ENCODE measurements at places on chromosomes 2 and 18. TPM values are rescaled to one million over a fixed set of nuclear protein-coding genes. Genes with fewer than 3 reads are reported as not detected.

Gene MC4R
- total RNA-seq, result 0.33 TPM

Gene KLHL41
- total RNA-seq, result 5.2 TPM

Gene KLHL14
- 0.24 TPM for total RNA-seq

Gene WNT6
- 0.14 TPM for total RNA-seq

Gene HOXD3
- total RNA-seq, result 0.28 TPM

Gene ALPI
- total RNA-seq, result 0.19 TPM

Gene SNORC
- 1.4 TPM for total RNA-seq

Gene HOXD12
- total RNA-seq, result not detected

Gene RAB6C
- total RNA-seq, result 0.05 TPM

Gene TEKT4
- 0.05 TPM for total RNA-seq

Gene TRIM43
- total RNA-seq, result 0.66 TPM

Gene RIF1
- total RNA-seq, result 35.9 TPM

Gene SPIRE1
- total RNA-seq, result 7.6 TPM

Gene CABYR
- total RNA-seq, result 1.4 TPM

Gene MARCO
- 4.2 TPM for total RNA-seq

Gene CCL20
- 2.8 TPM for total RNA-seq

Gene ATP8B1
- total RNA-seq, result 3.0 TPM

Gene TGFBRAP1
- 7.3 TPM for total RNA-seq

Gene APCDD1
- total RNA-seq, result 1.9 TPM

Gene MSH6
- 76.7 TPM for total RNA-seq

Gene CDC42EP3
- total RNA-seq, result 18.8 TPM

Gene DSG4
- total RNA-seq, result under 0.01 TPM

Gene CXCR4
- 198 TPM for total RNA-seq

Gene UGT1A3
- total RNA-seq, result not detected

Gene SERPINB10
- total RNA-seq, result 1.7 TPM

Gene COA5
- 47.8 TPM for total RNA-seq

Gene HRH4
- total RNA-seq, result 0.24 TPM

Gene EGR4
- 0.05 TPM for total RNA-seq

Gene DLX2
- total RNA-seq, result 0.09 TPM

Gene ALMS1
- 19.5 TPM for total RNA-seq

Gene GLI2
- total RNA-seq, result 1.8 TPM

Gene MATN3
- total RNA-seq, result 0.05 TPM

Gene STARD6
- total RNA-seq, result 0.09 TPM

Gene AQP12B
- total RNA-seq, result under 0.01 TPM

Gene LRRC30
- total RNA-seq, result 0.14 TPM

Gene OSBPL6
- 0.28 TPM for total RNA-seq
